ENCODE measurements at places on chromosomes 12 and 14. TPM values are rescaled to one million over a fixed set of nuclear protein-coding genes. Genes with fewer than 3 reads are reported as not detected.

DNA sequence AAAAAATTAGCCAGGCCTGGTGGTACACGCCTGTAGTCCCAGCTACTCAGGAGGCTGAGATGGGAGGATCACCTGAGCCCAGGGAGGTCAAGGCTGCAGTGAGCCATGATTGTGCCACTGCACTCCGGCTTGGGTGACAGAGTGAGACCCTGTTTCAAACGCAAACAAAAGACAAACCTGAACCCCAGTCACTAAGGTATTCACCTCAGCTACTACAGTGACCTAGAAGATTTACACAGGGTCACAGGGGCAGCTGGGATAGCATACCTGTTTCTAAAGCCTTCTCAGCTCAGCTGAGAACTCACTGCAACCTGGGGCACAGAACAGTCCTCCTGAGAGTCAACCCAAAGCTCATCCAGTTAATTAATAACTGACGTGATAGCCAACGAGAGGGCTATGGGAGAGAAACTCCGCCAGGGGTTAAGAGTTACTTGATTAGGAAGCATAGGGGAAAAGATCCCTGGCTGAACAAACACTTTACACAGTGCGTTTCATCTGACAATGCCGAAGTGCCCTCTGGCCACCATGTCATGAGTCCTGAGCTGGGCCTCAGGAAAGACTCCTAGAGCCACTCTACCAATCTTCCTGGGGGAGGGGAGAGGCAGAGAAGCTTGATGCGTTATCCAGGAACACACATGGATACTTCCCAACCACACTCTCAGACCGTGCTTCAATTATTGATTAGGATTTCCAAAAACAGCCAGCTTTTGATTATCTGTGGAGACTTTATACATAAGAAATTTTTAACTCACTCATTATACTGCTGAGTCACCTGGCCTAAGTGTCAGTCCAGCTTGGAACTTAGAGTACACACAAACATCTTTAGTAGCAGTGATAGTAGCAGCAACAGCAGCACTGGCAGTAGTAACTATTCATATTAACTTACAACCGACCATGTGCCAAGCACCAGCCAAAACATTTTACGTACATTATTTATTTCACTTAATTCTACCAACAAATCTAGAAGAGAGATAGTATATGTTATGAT lies 48.2 kb downstream of the FOXN3 start:
- DNase-seq, result no peak

DNA sequence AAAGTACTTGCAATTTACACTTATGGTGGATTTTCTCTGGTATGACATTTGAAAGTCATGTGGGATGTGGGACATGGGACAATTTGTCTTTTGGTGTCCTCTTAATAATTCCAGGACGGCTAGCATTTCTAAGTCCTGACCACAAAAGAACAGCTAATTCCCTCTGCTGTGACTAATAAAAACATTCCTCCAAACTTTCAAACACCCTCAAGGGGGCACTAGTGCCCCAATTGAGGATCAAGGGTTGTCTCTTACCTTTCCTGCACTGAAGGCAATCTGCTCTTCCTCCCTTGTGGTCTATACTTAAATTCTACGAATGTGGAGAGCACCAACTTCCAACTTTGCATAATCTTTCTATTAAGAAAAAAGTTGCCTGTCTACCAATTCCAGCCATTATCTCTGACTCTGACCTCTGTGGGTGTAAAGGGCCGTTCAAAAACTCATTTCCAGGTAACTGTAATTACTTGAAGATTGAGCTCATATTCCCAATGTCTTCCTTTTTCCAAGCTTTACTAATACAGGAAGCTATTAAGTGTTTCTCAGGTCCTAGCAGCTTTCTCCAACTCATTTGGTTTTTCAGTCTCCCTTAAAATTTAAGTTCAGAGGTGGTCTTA lies 210.2 kb downstream of the PTPRO start:
- peak; percentile 46 for DNase-seq

DNA sequence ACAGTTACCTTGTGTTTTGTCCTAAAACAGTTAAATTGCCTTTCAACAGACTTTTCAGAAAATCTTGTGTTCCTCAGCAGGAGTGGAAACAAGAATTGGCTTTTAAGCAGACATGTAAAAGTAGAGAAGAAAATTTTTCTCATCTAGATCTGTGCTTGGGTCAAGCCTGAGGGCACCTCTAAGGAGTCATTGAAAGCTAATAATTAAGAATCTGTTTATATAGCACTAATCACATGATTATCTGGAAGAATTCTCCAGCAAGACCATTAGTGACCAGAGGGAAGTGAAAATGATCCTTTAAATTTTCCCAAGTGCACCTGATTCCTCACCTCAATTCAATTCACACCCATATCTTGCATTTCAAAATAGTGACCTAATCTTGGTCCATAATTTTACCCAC lies 295.0 kb downstream of the DIO2 start:
- no peak for DNase-seq

DNA sequence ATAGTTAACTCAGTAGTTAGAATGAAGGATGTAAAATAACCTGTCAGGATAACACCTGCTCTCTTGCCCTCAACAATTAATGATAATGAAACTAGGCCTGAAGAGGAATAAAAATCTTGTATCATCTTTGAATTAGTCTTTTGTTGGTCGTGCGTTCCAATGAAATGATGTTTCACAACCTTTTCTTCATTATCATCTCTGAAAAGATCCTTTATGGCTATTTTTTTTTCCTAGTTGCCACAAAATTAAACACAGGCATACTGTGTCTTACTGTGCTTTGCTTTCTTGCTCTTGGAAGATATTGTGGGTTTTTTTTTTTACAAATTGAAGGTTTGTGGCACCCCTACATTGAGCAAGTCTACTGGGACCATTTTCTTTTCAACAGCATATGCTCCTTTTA lies 128.6 kb downstream of the BICD1 start:
- no peak for DNase-seq

DNA sequence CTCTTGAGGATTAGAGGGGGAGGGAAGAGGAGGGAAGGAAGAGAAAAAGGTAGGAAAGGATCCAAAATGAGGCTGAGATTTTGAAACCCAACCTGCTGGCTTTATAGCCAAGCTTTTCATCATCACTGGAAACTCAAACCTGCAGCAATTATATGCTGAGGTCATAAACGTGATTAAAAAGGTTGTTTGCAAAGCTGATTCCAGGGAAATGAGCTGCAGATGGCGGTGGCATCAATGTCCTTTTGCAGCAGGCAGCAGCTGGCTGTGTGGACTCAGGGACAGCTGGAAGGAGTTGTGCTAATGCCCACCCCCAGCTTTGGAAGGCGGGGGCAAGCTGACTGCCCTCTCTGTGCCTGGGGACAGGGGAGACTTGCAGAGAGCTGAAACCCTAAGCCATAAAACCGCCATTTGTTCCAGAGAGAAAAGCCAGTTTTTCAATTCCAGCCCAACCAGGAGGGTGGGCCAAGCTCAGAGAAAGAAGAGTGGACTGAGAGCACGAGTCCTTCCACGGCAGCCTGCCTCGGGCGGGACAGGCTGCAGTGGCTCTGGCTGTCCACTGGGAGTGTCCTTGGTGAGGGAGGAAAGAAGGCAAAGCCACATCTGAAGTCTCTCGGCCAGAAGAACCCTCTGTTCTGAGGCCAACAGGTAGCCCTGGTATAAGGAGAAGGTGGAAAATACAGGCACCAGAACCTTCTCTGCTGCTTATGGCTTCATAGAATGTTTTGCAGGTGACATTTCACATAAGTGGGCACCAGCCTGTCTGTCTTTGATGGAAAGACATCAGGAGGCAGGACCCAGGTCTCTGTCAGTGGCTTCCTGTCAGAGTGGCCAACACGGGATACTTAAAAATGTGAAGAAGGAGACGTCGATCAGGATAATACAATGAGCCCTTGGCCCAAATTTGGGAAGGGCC lies 90.7 kb downstream of the SINHCAF start:
- peak; percentile 48 for DNase-seq

- DNase-seq, result no peak
These were observed 112.1 kb upstream of the OVCH1 start for GRCh38 chr12:29609431-29610215.

DNA sequence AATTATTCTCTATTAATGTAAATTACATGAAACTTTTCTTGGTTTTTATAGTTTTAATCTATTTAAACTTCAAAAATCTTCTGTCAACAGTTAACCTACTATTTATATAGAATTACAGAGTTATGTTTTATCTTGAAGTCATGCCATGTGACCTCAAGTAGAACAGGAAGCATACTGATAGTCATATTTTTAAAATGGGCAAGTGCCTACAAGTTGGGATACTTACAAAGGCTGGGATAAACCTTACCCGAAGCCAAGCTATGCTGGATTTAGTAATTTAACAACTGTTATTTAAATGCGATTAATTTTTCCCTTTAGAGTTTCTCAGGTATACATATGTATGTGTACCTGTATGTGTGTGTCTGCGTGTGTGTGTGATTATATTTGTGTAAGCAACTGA lies 266.9 kb downstream of the RASSF9 start:
- DNase-seq, result no peak

Gene KRT77
- total RNA-seq, result not detected

Gene HOTAIR
- total RNA-seq, result not detected

Gene MOK
- 0.65 TPM for total RNA-seq

Gene SOX5
- not detected for total RNA-seq

Gene HNF1A
- not detected for total RNA-seq
